CD4-positive, alpha-beta T cell treated with Interferon alpha-2 for 1 hour (primary cell): ENCODE measurements at places on chromosomes 3 and 15.

- DNase-seq = peak; percentile 10
Observed at GRCh38 chr3:186746008-186746407, 28.8 kb downstream of the KNG1 start.

GRCh38 chr15:36370731-36371112, 208.7 kb upstream of the CDIN1 start:
- no peak for DNase-seq

DNA sequence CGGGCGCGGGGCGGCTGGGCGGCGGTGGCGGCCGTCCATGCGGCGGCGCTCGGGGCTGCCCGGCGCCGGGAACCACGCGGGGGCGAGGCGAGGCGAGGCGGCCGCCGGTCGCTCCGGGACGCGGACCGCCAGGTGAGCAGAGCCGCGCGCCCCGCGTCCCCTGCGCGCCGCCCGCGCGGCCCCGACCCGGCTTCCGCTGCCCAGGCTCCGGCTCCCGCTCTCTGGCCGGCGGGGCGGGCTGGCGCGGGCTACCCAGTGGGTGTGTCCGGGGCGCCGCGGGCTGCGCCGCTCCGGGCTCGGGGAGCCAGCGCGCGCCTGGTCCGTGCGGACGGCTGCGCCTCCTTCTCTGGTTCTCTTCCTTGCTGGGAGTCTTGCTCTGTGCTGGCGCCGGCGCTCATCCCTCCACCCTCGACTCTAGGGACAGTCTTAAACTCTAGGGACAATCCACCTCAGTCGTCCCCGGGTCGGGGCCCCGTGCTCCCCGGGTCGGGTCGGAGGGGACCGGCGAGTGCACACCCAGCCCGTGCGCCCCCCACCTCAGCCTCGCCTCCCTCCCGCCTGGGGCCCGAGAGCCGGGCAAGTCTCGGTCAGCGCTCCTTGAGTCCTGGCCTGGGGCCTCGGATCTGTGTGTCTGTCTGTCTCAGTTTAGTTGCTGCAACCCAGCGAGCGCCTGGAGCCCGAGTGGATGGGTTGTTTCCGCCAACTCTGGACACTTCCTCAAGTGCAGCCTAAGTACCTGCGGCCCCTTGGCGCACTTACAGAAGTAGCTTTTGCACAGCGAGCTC, 488 bp downstream of the THSD4 start:
- no peak for DNase-seq

GRCh38 chr15:78329625-78330024, 10.5 kb upstream of the CRABP1 start:
- no peak for DNase-seq

DNA sequence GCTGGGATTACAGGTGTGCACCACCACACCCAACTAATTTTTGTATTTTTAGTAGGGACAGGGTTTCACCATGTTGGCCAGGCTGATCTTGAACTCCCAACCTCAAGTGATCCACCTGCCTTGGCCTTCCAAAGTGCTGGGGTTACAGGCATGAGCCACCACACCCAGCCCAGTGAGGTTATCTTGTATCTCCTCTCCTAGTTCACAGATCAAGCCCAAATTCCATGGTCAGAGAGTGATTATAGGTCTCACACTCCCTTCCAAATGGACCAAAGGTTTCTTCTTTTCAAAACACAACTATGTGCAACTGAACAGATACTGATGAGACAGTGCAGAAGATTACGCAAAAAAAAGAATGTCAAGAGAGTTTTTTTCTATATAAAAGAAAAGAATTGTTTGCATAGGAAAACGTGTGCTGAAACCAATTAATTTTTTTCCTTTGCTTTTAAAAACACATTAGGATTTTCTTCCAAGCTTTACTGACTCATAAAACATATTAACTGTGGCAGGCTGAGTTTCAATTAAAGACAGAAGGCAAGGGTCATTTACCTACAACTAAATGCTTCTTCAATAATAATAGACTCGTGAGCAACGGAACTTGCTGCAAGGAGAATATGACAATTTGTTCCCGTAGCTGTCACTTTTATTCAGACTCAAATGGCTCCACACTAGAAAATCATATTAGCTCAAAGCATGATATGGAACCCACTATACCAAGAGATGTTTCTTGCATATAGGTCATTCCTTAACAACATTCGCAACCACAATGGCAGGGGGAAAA, 30.4 kb upstream of the THUMPD3 start:
- no peak for DNase-seq

DNA sequence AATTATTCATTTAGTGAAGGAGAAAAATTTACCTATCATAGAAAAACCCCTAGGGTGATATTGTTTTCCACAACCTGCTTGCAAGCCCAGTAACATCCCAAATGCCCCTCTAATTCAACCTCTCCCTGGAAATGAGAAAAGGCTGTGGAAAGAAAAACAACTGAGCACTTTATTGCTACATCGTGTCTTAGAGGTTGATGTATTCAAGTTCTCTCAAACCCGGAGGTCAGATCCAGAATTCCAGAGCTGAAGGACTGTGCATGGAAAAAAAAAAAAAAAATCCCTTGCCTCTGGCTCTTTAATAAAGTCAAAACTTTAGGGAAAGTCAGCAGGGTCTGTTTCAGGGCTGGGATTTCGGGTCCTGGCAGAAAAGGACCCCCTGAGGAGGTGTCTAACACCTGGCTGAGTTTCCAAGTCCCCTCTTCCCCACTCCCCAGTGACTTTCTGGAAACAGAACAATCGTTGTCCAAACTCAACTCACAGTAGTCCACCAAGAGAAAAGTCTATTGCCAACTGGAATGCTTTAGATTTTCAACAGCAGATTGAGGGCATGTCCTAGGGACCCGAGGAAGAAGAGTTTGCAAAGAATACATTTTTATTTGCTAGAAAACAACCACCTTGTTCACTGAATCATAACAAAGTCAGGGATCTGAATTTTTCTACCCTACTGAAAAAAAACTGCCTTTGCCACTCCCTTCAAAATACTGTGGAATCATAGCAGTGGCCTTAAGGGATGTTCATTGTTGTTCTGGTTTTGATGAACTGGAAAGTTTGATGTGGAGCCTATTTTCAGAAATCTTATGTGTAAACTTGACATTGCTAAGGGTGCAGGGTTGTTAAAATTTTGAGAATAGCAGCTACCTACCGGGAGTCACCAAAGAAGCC, 207.5 kb upstream of the ADAMTS9 start:
- DNase-seq = no peak

GRCh38 chr3:103210583-103210982, 775.8 kb downstream of the ZPLD1 start:
- no peak for DNase-seq

DNA sequence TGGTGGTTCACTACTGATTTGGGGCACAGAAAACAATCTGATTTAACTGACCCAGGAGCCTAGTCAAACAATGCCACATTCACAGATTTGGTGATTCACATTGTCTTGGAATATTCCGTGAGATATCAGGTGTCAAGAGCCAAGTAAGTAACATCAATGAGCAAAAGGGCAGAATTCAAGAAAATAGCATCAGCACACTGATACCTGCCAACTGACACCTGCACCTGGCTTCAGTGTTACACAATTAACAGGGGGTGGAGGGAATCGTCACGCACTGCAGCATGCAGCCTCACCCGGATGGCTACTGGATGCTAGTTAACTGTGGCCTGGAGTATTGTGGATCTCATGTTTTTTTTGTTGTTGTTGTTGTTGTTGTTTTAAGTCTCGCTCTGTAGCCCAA, 17.6 kb downstream of the CCNL1 start:
- DNase-seq = no peak

DNA sequence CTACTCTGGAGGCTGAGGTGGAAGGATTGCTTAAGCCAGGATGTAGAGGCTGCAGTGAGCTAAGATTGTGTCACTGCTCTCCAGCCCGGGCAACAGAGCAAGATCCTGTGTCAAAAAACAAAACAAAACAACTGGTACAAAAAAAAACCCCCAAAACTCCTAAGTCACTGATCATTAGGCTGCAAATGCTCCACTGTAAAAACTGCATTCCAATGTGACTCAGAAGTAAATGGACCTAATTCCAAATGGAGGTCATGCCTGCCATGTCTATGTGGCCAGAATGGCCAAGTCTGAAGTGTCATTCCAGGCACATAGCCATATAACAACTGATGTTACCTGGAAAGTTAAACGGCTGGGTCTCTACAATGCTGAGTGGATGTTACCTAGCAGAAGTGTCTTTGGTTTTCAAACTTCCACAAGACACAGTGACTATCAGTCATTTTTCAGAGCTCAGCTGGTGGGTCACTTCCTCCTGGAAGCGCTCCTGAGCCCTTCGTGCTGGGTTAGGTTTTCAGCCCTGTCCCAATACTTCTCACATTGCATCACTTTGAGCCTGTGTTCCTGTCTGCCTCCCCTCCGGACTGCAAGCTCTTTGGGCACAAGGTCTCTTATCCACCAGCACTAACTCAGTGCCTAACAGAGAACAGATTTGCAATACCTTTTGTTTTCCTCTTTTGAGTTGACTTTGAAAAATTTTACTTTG, 10.6 kb downstream of the FSTL1 start:
- DNase-seq = no peak

- DNase-seq = no peak
Observed at GRCh38 chr3:46200211-46200610, 7.9 kb downstream of the CCR1 start.

GRCh38 chr15:41276831-41277230, 45.8 kb downstream of the CHP1 start:
- DNase-seq = no peak

GRCh38 chr15:43268111-43269105, 1.7 kb upstream of the TGM5 start:
- DNase-seq = no peak

- no peak for DNase-seq
Observed at GRCh38 chr15:75736256-75736655, 23.6 kb upstream of the CSPG4 start.

- DNase-seq = no peak
Observed at GRCh38 chr3:12443781-12444522, 40.3 kb upstream of the TSEN2 start.

DNA sequence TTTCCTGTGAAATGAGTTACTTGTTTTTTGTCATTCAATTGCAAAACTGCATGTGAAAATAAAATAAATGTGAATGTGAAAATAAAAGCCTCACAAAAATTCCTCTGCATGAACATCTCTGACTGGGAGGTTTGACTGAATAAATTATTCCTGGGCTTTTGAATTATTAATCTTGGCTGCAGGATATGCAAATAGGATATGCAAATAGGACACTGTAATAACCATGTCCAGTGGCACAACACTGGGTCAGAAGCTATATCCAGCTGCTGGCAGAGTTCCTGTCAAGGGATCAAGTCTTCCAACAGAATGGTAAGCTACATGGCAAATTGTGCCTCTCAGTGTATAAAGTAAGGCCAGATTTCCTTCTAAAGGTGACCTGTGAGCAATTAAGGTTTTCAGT, at the start of gene SUCNR1:
SUCNR1 (plus strand) TSS at position 246 of the 400 bp plus-strand sequence. CDS start 6,250 bp downstream, outside the sequence.
- DNase-seq = no peak

DNA sequence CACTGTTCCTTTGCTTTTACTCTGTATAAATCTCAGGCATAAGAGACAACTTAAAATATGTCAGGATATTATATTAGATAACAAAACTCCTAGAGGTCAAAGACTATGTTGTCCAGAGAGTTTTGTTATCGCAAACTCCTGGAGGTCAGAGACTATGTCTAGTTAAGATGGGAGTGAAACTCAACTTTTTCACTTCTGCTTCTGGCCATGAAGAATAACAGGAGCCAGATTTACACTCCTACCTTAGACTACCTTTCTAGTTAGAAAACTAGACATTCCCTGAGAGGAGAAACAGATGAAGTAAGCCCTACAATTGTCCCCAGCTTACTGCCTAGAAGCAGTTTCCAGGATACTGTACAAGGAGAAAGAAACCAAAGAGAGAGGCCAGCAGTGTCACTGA, 255.4 kb upstream of the UBE2E1 start:
- no peak for DNase-seq

DNA sequence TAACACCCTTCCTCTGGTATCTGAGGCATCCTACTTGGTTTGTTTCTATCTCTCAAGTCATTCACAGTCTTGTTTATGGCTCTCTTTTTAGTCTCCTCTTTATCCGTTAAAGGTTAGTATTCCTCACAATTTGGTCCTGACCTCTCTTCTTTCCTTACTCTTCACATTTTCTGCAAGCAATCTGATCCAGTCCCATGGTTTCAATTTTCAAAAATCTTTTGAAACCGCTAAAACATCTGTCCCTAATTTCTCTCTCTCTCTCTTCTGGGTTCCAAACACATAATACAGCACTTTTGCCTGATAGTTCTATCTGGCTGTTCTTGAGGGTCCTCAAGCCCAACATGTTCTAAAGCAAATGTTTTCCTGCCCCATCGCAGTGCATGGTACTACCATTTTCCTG, 149.0 kb downstream of the SERPINI1 start:
- DNase-seq = no peak

GRCh38 chr3:80234706-80235105, 466.9 kb upstream of the ROBO1 start:
- DNase-seq = no peak

DNA sequence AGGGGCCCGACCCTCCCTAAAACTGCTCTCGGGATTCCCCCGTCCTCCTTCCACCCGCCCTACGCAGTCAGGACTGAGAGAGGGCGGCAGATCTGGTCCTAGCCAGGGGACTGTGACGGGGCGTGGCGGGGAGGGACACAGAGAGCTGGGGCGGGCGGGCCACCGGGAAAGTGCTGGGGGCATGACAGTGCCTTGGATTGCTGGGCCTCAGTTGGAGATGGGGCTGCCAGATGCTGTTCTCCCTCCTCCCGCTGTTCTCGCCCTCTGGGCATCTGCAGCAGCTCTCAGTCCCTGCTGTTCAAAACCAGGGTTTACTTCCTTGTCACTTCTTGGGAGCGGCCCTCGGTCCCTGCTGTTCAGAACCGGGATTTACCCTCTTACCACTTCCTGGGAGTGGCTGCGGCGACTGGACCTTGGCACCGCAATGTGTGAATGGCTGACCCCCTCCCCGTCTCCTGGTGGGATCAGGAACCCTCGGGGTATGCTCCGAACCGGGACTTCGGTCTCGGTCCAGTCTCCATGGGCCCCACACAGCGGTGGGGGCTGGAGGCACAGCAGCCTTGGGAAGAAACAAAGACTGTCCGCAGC, 1.8 kb upstream of the RPP25 start:
- DNase-seq = no peak

DNA sequence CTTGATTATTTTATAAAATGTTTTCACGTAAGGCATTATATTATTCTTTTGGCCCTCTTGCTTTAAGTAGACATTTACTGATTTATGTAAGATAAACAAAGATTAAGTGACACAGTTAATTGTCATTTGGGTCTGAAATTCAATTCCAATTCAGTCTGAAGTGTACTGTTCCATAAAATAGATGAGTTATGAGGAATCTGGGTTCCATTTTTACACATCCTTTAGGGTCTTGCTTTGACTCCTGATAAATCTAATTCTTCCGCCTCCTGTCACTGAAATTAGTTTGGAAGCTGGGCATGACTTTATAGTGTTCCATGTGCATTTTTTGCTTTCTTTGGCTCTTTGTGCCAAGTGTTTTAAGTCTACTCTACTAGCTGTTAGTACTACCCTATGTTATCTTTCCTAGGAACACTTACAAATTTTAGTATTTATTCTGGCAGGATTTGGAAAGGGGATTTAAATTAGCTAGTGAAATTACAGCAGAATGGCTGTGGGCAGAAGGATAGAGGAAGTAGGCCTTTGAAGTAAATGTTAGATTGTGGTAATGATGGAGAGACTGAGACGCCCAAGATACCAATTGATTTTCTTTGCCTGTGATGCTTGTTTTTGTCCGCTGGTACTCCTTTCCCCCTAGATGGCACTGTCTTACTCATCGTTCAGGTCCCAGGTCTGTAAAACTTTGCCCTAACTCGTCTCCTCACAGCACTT, 14.3 kb downstream of the ARL8B start:
- DNase-seq = peak; percentile 45

GRCh38 chr3:81884791-81885190, 123.3 kb upstream of the GBE1 start:
- DNase-seq = no peak
